Anterior cingulate cortex (tissue), 58 donors: ENCODE measurements at places on chromosomes 2 and 18.

GRCh38 chr2:147182260-147182659, 662.6 kb upstream of the ACVR2A start:
- DNase-seq, result no peak

DNA sequence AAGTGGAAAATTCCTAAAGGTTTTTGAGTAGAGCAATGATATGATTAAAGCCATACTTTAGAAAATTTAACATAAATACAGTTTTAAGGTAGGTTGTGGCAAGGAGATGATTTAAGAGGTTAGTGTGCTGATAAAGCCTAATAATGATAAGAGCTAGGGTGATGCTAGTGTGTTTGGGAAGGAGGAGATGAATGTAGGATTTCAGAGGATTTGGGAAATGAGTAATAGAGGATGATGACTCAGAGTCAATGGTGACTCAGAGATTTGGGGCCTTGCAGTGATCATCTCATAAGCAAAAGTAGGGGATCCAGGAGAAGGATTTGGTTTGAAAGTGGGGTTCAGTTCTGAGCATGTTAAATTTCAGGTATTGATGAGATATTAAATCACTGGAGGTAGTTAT, 23.3 kb downstream of the STAMBP start:
- DNase-seq, result no peak

DNA sequence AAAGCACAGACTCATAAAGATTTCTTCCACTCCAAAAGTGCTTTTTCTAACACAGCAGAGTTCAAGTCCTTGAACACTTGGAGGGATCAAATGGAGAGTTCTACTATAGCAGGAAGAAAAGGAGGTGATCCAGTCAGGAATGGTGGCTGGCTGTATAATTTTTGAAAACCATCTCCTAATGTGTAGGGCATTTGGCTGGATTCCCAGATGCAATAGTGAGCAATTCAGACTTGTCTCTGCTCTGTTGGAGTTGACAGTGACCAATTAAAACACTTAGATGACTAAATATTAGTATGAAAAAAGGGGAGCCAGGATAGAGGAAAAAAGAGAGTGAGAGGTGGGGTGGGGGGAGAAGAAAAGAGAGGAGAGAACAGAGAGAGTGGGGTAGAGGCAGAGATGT, 5.3 kb upstream of the G6PC2 start:
- DNase-seq, result no peak

- DNase-seq, result no peak
These were observed 2033.7 kb upstream of the CELF4 start for GRCh38 chr18:39599251-39599650.
